Stimulated activated CD4-positive, alpha-beta T cell treated with anti-CD3 and anti-CD28 coated beads, Interleukin-4, amount 100 ng/mL, for 48 hours (primary cell): ENCODE measurements at places on chromosomes 2 and 18.

DNA sequence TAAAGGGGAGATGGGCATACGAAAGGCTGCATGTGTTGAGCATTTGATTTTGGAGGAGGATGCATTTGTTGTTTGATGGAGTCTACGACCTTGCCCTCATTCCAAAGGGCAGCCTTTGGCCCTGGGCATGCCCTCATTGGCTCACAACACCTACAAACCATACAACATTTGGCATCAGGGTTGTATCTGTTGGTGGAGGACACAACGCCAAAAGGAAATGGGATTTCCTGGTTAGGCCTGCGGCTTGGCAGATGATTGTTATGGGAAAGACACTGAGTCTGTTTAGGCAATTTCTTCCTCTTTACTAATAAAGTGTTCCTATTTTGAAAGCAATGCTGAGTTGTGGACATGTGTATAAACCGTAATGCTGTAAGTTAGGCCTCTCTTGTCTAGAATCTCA lies 246.9 kb downstream of the LDLRAD4 start:
- no peak for DNase-seq

DNA sequence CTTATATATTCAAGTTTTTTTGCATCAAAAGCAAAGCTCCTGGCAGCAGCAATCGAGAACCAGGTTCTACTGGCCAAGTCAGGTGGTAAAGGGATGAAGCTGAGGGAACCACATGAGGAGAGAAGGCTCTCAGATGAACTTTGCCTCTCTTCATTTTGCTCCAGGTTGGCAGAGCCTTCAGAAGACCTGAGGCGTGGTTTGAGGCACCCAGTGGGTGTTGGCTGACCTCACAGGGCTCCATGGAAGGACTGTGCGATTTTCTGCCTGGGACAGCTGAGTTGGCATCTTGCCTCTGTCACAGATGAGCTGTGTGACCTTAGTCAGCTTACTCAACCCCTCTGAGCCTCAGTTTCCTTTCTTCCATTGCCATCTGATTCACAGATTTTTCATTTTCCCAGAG lies 89.0 kb downstream of the INSIG2 start:
- peak; percentile 22 for DNase-seq

- DNase-seq: no peak
These were observed 91.0 kb downstream of the SPTBN1 start for GRCh38 chr2:54546923-54547720.

DNA sequence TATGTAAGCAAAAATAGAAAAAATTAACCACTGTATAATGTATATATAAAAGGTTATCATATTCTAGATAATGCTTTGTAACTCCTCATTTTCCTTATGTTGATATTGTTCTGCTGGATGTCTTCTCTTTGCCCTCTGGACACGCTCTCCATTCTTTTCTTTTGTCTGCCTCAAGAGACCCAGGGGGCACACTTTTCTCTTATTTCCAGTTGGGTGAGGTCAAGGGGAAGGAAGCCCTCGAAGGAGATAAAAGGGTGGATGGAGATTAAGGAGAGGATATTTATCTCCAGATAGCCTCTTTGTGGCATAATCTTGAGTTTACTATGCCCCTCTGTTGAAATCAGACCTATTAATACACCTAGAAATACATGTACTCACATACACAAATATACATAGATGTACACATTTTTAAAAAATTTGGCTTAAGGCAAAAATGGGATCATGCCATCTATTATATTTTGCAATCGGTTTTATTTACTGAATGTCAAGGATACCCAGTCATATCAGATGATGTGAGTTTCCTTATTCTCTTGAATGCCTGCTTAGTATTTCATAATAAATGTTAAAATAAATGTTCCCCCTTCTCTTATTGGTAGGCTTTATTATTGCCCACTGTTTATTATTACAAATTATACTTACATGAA lies 65.3 kb downstream of the LCLAT1 start:
- no peak for DNase-seq

DNA sequence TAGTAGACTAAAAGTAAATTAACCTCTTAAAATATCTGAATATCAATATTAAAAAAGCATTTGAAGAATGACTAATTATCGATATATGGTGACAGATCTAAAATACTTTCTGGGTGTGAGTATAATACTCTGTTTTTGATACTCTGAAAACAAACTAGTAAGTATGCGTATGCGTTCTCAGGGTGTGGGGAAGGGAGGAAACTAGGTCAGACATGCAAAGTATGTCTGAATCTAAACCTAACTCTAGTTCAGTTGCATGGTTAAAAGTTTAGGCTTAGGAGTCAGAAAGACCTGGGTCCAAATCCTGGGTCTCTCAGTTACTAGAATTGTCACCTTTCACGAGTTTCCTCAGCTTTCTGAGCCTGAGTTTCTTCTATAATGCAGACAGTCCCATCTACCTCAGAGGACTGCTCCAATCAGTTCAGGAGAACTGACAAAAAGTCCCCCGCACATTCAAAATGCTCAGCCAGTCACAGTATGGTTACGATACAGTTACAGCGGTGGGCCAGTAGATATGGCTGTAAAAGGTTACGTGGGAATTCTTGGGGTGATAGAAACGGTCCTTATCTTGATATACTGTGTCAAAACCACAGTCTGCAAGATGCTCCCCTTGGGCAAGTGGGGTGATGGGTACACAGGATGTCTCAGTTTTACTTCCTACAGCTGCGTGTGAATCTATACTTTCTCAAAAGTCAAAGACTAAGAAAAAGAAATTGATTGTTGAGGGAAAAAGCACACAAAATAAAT lies 29.2 kb downstream of the UNC50 start:
- DNase-seq: peak; percentile 33

DNA sequence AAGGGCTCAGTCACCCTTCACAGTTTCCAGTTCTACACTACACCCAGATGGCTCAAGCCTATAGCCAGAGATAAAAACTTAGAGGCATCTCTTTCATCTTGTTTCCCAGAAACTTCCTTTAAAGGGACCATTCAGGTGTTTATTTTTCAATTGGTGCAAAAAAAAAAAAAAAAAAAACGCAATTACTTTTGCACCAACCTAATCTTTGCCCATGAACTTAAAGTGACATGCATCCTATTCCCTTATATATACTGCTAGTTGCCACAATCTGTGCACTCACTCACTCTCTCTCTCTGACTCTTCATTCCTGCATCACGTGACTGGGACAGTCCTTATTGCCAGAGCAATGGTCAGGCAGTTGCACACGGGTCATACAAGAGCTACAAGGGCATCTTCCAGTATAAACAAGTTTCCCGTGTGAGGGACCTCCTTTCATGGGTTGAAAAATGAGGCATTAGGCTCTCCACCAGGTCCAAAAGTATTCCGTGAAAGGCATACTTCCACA lies 789.4 kb downstream of the EPHA4 start:
- DNase-seq: no peak

- DNase-seq: no peak
These were observed 39.7 kb upstream of the IGFBP5 start for GRCh38 chr2:216735086-216735485.

GRCh38 chr2:104049981-104050380 lies 803.9 kb upstream of the POU3F3 start:
- DNase-seq: no peak

- no peak for DNase-seq
These were observed 15.5 kb downstream of the DUSP19 start for GRCh38 chr2:183093857-183094657.

GRCh38 chr18:10354241-10354811 lies 100.1 kb upstream of the APCDD1 start:
- DNase-seq: no peak

- no peak for DNase-seq
These were observed 321.5 kb upstream of the FSIP2 start for GRCh38 chr2:185417111-185417510.

DNA sequence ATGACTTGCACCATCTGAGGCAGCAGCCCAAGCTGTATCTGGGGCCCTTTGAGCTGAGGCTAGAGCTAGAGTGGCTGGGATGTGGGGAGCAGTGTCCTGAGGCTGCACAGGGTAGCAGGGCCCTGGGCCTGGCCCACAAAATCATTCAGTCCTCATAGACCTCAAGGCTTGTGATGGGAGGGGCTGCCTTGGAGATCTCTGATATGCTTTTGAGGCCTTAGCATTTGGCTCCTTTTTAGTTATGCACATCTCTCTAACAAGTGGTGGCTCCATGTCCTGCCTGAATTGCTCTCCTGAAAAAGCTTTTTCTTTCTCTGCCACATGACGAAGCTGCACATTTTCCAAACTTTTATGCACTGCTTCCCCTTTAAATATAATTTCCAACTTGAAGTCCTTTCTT lies 11.8 kb upstream of the UGT1A8 start:
- DNase-seq: no peak

- DNase-seq: no peak
These were observed 148.1 kb upstream of the SIX3 start for GRCh38 chr2:44793322-44793870.

GRCh38 chr18:12034241-12035100 lies 53.2 kb downstream of the IMPA2 start:
- no peak for DNase-seq

DNA sequence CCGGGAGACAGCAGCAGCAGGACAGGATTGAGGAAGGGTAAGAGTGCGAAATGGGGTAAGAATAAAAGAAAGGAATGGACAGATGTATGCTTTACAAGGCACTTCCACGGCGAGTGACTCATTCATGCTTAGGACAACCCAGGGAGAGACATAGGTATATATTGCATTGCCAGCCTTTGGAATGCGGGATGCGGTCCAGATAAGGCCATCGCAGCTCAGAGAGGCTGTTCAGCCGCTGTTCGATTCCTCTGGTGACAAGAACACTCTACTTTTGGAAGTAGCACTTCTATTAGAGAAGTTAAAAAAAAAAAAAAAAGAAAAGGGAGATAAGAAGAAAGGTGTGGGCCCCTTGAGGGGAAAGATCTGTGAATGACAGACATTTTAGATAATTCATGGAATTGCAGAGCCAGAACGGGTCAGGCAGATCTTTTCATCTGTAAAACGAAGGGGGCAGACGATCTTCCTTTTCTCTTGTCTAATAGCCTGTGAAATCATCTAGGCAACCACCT lies 819 bp upstream of the NCOA1 start:
- no peak for DNase-seq

DNA sequence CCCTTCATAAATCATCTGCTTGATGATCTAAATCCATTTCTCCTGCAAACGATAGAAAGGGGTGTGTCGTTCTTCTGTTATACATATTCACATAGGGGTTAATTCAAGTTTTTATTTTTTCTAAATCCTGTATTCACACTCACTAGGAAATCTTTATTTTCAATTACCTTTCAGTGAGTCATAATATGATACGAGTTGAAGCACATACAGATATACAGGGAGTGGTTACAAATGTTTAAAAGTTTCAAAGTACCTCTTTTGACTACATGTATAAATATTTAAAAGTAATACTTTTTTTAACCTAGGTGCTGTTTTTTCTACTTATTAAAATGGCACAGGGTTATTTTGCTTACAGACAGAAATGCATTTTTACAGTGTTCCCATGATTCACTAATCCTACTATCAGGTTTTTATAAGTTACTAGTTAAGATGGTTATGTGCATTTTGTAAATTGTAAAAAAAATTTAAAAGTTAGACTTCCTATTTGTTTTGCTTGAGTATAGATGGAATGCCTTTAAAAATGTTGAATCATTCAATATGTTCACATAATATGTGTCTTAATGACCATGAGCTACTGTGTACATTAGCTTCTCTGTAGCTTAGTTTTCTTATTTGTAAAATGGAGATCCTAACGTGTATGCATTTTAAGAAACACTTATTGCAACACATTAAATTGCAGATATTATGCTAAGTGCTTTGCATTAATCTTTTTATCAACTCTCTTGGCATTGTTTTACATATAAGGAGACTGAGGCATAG lies 1378.1 kb downstream of the DSC3 start:
- DNase-seq: no peak
